ENCODE measurements at places on chromosomes 6 and 20. TPM values are rescaled to one million over a fixed set of nuclear protein-coding genes. Genes with fewer than 3 reads are reported as not detected.

Gene BCLAF1
- 88.7 TPM for total RNA-seq

Gene ELOVL2
- total RNA-seq = not detected

Gene DPPA5
- not detected for total RNA-seq

Gene LIN28B
- total RNA-seq = not detected

Gene CRISP3
- not detected for total RNA-seq

Gene WFDC5
- total RNA-seq = not detected

Gene PCK1
- total RNA-seq = 744 TPM

Gene RNF144B
- 1.4 TPM for total RNA-seq

Gene STMN3
- total RNA-seq = 5.1 TPM

Gene CGA
- not detected for total RNA-seq

Gene HUS1B
- total RNA-seq = 3.7 TPM

Gene VGLL2
- total RNA-seq = not detected

Gene CCN6
- not detected for total RNA-seq

Gene MEP1A
- 186 TPM for total RNA-seq

Gene PEX7
- 11.0 TPM for total RNA-seq

- peak; percentile 6 for DNase-seq
Measured at GRCh38 chr20:57611586-57612311, 8.5 kb downstream of the ZBP1 start.

DNA sequence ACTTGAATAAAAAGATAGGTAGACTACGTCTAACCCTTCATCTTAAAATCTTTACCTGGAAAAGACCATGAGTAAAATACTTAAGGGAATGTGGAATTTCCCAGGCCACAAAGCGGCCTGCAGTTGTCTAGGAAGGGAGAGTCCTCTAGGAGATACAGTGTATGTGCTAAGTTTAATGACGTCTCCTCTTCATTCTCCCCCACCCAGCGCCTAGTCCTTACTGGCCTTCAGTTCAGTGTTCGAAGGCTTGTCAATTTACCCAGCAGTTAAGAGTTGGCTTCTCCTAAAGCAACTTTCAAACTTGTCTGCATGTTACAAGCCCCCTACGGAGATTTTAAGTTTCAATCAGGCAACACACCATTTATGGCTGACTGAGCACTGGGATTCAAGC lies 35.2 kb downstream of the HFE start:
- peak; percentile 25 for DNase-seq

DNA sequence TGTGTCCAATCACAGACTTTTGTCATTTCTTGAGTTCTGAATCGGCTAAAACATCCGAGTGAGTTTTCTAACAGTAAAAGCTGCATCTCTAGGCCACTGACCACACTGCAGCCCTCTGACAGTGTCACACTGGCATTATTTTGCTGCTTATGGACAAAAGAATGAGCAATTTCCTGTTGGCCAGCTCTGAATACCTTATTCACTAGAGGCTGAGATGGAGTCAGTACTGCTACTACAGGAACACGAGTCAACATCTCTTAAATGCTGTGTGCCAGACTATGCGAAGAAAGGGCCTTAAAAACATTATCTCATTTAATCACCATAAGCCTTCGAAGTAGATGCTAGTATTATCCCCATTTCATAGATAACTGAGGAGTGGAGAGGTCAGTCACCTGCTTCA lies 42.5 kb upstream of the IPCEF1 start:
- DNase-seq = no peak

DNA sequence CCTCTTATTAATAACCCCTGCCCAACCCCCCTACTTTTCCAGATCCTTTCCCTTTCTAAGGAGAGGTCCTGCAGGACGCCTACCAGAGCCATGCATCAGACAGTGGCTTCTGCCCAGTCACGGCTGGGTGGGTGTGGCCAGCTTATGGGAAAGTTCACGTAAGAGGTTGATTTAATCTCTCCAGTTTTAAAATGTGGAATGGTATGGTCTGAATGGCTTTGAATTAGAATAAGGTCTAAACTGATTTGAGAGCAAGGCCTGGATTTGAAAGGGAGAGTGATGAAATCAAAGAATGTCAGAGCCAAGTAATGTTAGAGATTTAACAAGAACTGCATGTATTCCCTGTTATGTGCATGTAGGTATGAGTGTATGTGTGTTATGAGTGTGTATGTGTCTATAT lies 275.7 kb downstream of the PAX1 start:
- no peak for DNase-seq

DNA sequence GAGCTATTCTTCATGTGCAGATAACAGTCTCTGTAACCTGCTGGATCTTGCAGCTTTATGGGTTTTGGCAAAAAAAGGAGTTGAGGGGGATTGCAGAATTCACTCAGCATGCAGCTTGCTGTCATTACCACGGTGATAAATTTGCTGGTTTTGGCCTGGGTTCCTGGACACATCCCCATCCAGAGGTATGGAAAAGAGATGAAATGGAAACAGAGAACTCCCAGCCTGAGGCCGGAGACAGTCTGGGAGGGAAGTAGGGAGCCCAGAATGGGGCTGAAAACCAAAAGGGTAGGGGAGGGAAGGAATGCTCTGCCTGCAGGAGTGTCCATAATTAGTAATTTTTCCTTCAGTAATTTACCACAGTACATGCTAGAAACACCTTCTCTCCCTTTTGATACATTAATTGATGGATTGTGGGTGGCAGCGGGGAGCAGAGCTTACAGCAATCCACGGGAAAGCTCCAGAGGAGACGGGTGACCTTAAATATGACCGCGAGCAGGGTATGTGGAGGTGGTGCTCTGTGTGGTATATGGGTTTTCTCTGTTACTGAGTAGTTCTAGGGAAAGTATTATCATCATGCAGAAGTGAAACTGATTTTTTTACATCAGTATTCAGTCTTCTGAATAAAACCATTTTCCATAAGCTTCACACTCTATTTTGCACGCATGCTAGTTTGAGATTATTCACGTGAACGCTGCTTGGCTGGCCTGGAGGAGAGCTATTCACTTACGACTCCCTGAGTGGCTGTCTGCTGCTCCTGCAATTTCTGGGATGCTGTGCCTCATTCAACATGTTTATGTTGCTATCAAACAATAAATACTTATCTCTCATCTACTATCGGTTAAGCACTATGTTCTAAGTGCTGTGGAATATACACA lies 66.3 kb upstream of the KCNK16 start:
- no peak for DNase-seq

DNA sequence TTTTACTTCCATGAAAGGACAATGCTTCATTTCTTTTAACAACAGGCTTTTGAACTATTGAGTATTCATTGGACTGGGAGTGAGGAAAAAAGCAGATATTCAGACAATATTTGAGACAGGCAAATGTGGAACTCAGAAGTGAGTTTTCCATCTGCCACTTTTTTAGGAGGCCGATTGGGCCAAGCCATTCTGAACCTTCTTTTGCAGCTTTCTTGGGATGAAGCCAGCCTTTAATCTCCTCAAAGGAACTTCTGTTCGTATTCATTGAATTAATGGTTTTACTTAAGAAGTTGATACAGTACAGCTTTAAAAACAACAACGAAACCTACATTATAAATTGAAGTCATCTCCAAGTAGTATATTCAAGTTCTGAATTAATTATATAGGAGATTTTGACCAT lies 187.1 kb upstream of the RNF217 start:
- DNase-seq = no peak

- DNase-seq = no peak
Measured at GRCh38 chr6:14622085-14622484, 504.5 kb downstream of the CD83 start.

DNA sequence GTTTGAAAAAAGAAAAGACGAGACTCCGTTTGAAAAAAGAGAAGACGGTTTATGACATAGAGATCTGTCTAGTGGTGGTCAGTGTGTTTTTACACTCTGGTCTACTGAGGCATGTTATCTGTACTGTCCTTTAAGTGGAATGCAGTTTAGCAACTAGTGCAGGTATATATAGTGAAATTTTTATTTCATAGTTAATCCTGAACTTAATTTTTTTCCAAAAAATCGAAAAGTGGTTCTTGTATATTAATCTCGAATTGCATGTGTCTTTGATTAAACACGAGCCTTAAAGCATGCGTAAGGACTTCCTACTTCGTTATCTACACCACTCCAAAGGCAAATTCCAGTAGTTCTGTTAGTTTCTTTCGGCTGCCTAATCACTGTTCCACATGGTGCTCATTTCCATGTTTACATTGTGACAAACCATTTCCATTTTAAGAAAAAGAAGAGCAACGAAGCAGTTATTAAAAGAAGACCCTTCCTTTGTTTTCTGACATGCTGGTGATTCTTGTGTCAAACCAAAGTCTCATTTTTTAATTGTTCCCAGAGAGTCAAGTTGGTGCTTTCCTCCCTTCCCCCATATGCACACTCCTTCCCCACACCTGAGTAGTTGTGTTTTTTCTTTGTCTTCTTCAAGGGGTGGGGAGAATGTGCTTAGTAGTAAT lies 2.3 kb downstream of the SNX9 start:
- no peak for DNase-seq

- no peak for DNase-seq
Measured at GRCh38 chr6:17905611-17906592, 81.5 kb downstream of the KIF13A start.

DNA sequence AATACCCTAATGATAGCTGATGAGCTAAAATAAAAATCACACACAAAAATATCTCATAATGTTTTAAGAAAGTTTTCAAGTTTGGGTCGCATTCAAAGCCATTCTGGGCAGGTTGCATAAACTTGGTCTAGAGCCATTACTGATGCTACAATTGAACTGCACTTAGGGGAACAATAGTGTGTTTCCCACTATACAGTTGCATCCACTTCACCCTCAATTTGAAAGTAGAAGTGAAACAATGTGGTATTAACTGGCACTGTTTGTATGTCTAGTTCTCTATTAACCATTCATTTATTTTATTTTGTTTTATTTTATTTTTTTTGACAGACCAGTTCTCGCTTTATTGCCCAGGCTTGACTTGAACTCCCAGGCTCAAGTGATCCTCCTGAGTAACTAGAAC lies 23.0 kb upstream of the STK38 start:
- no peak for DNase-seq

- no peak for DNase-seq
Measured at GRCh38 chr6:133609415-133610226, 279.3 kb upstream of the TCF21 start.

- no peak for DNase-seq
Measured at GRCh38 chr6:72042088-72042487, 155.7 kb downstream of the RIMS1 start.

DNA sequence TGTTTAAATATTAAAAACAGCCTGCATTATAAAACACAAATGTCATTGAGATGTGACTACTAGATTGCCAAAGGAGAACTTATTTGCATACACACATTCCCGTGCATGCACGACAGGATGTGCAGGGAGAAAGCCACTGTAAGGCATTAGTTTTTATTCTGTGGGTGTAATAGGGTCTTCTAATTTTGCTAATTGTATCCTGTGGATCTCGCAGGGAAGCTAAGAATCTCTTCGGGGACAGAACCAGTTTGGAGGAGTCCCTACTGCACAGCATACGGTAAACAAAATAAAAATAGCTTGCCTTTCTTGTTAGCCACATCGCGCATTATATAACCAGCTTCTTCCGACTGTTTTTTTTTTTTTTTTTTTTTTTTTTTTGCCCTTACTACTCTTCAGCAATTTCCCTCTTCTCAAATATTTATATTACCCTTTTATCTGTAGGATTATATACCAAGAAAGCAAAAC lies 2.0 kb downstream of the ATXN1 start:
- DNase-seq = no peak

DNA sequence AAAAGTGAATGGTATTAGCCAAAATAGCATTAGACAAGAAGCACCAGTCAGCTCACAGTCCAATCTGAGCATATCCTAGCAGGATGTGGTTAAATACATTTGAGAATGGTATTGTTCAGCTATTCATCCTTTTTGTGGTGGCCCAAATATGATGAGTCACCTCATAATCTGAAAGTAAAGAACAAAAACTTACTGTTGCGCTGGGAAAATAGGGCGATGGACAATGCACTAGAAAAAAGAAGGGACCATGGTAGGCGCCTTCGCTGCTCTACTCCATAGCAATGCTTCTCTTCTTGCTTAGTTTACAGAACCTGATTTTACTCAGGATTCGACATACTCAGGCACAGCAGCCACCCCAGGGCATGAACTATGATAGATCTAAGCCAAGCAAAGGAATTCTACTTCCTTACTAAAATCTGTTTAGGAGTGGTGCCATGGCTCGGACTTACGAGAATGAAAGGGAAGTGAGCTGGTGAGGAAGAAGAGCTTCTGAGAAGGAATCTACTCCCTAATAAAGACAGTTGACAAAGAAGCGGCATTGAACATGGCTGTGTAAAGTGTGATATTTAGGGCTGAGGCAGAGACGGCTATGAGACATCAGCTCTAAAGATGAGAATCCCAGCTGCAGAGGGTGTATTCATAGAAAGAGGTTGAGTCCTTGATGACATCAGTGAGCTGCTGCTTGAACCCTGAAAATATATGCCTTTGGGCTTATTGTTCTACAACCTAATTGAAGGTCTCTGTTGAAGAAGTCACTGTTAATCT lies 16.6 kb upstream of the FBXO9 start:
- no peak for DNase-seq

GRCh38 chr20:47205577-47206123 lies 150.8 kb downstream of the ZMYND8 start:
- DNase-seq = peak; percentile 38

GRCh38 chr6:127904160-127904559 lies 3.3 kb upstream of the THEMIS start:
- no peak for DNase-seq

DNA sequence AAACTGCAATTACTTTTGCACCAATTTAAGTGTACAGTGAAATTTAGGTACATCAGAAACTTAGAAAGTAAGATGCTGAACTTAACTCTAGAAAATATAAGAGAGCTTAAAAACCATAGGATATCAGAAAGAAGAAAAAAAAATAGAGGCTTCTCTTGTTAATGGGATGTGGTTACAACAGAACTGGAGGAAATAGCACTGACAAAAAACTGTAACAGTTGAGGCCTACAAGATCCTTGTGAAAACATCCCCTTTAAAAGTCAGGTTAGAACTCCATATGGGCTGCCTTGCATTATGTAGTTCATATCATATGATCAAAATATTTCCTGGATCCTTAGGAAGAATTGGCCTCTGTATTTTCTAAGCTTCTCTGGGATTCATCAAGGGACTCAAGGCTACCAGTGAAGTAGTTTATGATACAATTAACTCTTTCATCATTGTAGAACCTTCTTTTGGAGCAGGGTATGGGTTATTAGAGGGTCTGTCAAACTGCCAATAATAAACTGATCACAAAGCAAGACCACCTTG lies 24.8 kb downstream of the MTCL3 start:
- DNase-seq = no peak

All from transverse colon (tissue), 4 donors.